ENCODE measurements at places on chromosomes 13 and 19.

DNA sequence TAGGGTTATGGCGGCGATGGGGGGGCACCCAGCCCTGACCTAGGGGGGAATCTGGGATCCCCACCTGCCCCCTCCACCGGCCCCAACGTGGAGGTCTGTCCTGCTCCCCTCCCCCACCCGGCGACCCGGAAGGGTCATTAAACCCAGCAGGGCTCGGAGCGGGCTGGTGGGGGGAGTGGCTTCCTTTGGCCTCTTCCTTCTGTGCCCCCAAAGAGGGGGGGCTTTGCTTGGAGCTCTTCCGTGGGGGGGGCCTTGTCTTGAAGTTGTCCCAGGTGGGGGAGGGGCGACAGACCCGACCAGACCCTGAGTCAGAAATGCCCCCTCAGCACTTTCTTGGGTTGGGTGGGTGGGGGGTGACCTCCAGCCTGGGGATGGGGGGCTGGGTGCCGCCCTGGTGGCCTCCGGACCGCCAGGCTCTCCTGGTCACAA lies 1.5 kb downstream of the ARID3A start:
- DNase-seq, result no peak

DNA sequence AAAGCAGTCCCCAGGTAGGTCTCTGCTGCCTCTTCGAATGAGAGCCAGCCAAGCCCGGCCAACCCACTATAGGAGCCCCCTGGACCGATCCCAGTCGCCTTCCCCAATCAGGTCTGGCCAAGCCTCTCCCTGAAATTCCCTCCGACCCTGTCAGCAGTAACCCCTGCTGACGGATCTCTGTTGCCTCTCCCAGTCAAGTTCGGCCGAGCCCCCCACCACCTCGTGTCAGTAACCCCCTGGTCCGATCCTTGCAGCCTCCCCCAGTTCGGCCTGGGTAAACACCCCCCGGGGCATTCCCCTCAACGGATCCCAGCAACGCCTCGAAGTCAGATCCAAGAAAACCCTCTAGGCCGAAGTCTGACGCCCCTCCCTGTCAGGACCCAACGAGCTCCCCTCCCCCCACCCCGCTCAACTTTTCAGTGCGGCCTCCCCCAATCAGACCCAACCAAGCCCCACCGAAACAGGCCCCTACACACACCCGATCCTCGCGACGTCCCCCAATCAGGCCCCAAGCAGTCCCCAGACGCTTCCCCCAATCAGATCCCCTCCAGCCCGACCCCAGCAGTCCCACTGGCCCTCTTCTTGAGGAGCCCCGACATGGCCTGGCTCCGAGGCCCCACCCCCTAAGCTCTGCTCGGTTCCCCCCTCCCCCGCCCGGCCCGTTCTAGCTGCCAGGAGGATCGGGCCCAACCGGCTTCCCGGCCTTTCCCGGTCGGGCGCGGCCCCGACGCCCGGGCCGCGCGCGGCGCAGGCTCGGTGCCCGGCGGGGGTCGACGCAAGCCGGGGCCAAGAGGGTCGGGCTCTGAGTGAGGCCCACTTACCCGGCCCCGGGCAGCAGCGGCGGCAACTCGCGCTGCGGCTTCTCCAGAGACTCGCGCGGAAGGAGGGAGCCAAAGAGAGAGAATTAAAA lies 1.8 kb downstream of the TNPO2 start:
- no peak for DNase-seq

GRCh38 chr19:45526143-45526542 lies 18.9 kb downstream of the VASP start:
- no peak for DNase-seq

- DNase-seq, result no peak
These were observed 142.8 kb downstream of the STK24 start for GRCh38 chr13:98434060-98434459.

DNA sequence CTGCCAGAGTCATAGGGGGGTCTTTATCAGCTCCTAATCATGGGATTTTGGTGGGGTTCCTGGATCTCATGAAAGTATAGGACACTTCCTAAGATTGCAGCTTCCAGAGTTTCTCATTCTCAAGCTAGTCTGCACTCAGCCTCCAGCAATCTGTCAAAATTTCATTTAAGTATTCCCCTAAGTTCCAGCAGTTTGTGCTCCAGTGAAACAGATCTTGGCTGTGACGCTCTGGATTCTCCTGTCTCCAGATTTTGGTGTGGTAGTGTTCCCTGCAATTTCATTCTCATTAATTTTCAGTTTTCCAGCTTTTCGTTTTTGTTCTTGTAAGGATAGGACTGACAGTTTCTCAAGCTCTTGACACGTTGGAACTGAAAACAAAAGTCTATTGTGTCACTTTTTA lies 908.9 kb upstream of the MIR17HG start:
- no peak for DNase-seq

DNA sequence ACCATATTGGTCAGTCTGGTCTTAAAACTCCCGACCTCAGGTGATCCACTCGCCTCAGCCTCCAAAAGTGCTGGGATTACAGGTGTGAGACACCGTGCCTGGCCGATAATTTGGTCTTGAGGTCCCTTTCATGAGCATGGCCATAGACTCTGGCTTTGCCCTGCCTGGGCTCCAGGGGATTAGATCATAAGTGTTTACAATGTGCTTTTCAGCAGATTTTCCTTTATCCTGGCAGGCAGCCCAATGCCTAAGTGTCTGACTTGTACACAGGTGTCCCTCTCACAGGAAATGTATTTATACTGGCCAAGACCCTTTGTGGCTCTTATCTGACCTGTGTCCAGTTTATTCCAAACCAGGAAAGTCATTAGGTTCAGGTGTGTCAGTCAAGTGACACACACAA lies 15.9 kb downstream of the BCAM start:
- DNase-seq, result no peak

DNA sequence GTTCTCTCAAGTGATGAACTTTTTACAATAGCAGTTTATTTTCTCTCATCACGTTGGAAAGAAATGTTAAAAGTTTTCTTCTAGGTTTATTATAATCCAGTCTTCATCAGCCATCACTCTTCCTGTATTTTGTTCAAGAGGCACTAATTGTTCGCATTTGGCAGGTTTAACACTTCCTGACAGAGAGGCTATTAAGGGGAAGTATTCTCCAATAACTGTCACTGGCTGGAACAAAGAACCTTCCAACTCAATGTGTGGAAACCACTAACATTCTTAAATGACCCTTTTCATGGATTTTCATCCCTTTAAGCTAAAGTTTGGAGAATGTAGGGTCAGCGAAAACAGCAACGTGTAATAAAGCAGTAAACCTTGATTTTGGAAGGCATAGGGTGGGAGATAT lies 145.1 kb downstream of the PCCA start:
- DNase-seq, result no peak

- no peak for DNase-seq
These were observed 17.6 kb downstream of the NOVA2 start for GRCh38 chr19:45955905-45956608.

GRCh38 chr19:12261554-12261953 lies 33.1 kb downstream of the ZNF44 start:
- no peak for DNase-seq

- no peak for DNase-seq
These were observed 3.4 kb downstream of the SPRY2 start for GRCh38 chr13:80337288-80338081.

GRCh38 chr13:33752597-33752996 lies 65.4 kb upstream of the RFC3 start:
- DNase-seq, result no peak

DNA sequence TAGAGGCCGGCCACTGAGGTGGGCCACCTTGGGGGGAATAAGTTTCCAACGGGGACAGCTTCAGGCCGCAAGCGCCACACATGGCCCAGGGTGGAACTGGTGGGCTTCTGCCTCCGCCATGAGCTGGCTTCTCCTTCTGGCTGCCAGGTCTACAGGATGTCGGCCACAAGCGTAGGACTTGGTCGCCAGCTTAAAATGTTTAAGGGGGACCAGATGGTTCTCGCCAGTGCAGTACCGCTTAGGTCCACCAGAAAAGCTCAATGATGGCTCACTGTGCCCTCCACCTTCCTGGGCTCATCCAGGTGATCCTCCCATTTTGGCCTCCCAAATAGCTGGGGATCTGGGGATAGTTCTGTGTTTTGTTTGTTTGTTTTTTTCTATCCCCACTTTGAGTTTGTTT lies 38.7 kb upstream of the ZNF254 start:
- no peak for DNase-seq

DNA sequence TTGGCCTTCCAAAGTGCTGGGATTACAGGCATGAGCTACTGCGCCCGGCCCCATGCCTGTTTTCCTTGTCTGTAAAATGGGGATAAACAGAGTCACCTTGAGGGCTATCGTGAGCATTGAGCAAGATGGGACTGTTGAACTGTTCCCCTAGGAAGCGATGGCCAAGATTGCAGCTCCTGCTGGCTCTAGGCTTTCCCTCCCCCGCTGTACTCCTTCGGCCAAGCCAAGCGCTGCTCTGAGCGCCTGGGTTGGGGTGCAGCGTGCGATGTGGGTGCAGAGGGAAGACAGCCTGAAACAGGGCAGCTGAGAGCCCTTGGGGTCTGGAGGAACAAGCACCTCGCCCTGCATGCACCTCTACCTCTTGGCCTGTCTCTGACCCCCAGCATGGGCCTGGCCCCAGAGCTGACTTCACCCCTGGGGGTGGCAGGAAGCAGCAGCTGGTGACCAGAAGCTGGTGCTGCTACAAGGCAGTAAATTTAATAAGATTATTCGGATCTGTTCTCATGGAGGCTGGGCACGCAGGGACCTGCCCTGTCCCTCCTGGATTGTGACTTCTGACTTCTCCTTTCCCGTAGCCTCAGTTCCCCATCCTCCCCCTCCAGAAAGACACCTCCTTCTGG lies 5.3 kb downstream of the GNG8 start:
- DNase-seq, result no peak

- no peak for DNase-seq
These were observed 2.3 kb upstream of the HAS1 start for GRCh38 chr19:51726049-51726448.

- no peak for DNase-seq
These were observed 1156.0 kb downstream of the PCDH9 start for GRCh38 chr13:66074018-66074615.

DNA sequence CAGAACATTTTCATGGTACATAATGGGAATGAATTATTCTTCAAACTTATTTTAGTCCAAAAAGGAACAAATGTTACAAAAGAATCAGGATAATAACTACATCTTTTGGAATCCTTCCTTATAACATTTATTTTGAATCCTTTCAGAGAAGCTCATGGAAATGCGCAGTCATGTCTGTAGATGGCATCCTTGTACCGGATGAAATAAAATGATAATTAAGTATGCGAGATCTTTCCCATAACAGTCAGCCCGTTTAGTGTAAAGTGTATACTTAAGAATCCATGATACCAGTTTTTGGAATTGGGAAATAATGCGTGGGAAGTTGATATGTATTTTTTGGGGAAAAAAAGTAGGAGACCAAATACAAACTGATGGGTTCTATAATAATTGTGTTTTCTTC lies 418.8 kb downstream of the GPC5 start:
- DNase-seq, result no peak

DNA sequence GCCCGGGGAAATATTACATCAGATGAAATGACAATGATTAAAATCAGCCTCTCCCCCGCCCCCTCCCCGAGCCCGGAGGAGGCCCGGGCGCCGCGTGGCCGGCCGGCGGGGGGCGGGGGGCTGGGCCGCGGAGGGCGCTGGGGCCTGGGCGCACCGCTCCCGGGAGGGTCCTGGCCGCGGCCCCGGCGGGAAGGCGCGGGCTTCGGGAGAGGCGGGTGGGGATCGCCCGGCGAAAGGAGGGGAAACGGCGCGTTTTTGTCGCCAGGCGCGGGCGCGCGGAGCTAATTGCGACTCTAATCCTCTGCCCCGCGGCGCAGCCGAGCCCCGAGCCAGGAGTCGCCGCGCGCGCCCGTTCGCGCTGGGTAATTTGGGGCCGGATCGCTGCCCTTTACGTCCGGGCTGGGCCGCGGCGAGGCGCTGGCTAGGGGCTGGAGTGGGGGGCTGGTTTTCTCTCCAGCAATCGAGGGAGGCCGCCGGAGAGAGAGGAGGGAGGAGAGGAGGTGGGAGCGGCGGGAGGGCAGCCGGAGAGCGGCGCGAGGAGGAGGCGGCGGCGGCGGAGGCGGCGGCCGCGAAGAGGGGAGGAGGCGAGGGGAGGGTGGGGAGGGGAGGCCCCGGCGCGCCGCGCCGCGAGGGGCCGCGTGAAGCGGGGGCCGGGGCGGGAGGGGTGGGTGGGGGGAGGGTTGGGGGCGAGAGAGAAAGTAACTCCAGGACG lies at the start of gene KCTD15:
TSS of gene KCTD15 (plus strand) at position 707 of the 712 bp plus-strand sequence. CDS start 3,585 bp downstream, outside the sequence.
- DNase-seq, result no peak

DNA sequence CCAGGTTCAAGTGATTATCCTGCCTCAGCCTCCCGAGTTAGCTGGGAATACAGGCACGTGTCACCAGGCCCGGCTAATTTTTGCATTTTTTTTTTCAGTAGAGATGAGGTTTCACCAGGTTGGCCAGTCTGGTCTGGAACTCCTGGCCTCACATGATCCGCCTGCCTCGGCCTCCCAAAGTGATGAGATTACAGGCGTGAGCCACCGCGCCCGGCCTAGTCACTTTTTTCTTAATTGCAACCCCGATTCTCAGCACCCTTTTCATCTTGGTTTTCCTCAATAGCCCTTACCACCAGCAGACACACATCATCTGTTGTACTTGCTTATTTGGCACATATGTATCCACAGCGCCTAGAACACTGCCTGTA lies 550 bp upstream of the GPI start:
- DNase-seq, result no peak

GRCh38 chr19:30227012-30227621 lies 145.1 kb upstream of the ZNF536 start:
- DNase-seq, result no peak

DNA sequence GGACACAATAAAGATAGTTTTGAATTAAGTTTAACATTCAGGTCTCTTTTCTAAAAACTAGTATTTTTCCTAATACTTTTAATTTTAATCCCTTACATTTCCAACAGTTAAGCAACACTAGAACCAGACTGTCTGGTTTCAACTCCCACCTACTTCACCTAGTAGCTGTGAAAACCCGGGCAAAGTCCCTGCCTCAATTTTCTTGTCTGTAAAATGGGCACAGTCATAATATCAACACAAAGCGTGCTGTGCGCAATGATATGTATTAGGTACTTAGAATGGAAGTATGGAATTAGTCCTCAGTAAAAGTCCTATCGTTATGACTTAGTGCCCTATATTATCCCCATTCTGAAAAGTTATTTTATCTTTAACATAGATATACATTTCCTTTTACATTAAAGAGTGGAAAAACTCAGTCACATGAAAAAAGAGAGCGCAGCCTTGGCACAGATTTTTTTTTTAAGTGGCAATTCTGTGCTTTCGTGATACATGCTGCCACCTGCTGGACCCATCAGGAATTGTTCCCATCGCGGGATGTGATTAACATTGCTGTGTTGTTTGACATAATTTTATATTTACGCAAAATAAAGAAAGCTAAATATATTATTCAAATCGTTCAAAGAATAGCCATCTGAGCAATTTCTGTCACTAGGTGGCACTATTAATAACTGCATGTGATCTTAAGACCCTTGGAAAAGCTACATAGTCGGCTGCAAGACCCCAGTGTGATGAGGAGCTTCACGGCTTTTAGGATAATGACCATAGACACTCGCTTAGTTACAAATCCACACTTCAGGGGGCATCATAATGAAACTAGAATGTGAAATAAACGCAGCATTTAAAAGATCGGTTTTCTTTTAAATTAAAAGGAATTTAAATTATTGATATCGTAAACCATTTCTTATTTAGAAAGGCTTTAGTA lies 59.9 kb downstream of the LIG4 start:
- peak; percentile 22 for DNase-seq

Measured in stimulated activated CD8-positive, alpha-beta memory T cell treated with anti-CD3 and anti-CD28 coated beads, Interleukin-4, amount 100 ng/mL, for 4 hours (primary cell).